ENCODE measurements at places on chromosomes 12 and 14. TPM values are rescaled to one million over a fixed set of nuclear protein-coding genes. Genes with fewer than 3 reads are reported as not detected.

The PKP2 gene
- total RNA-seq = 1.8 TPM

The SLC39A9 gene
- 139 TPM for total RNA-seq

The HOXC12 gene
- total RNA-seq = not detected

The ESR2 gene
- 0.33 TPM for total RNA-seq

The BLOC1S1 gene
- 36.1 TPM for total RNA-seq

The AQP6 gene
- total RNA-seq = 0.20 TPM

The ARHGAP9 gene
- total RNA-seq = 0.33 TPM

The DERA gene
- 29.1 TPM for total RNA-seq

The ASCL1 gene
- not detected for total RNA-seq
